Right atrium auricular region (tissue), 2 donors: ENCODE measurements at places on chromosomes 5 and 9. TPM values are rescaled to one million over a fixed set of nuclear protein-coding genes. Genes with fewer than 3 reads are reported as not detected.

DNA sequence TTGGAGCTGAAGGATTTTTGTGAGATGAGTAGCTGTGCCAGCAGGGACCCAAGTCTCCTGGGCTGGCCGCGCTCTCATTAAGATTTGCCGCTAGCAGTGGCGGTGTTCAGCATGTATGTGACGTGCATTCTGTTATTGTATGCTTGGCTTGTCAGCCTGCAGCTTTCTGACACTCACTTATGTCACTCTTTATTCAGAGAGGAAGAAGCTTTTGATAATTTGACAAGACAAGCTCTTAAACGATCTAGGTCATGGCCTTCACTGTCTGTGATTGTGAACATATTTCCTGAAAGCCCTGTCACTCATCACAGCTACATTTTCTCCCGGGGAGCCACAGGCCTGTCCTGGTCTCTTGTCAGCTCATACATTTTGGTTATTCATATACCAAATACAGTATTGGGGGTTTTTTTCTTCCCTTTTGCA is 98.2 kb upstream of the GRHPR start:
- H3K27me3 ChIP-seq, result no peaks in the 10 kb centered on the region
- H3K27ac ChIP-seq, result no peak overlapping the region
- no peaks in the 10 kb centered on the region for H3K4me1 ChIP-seq

DNA sequence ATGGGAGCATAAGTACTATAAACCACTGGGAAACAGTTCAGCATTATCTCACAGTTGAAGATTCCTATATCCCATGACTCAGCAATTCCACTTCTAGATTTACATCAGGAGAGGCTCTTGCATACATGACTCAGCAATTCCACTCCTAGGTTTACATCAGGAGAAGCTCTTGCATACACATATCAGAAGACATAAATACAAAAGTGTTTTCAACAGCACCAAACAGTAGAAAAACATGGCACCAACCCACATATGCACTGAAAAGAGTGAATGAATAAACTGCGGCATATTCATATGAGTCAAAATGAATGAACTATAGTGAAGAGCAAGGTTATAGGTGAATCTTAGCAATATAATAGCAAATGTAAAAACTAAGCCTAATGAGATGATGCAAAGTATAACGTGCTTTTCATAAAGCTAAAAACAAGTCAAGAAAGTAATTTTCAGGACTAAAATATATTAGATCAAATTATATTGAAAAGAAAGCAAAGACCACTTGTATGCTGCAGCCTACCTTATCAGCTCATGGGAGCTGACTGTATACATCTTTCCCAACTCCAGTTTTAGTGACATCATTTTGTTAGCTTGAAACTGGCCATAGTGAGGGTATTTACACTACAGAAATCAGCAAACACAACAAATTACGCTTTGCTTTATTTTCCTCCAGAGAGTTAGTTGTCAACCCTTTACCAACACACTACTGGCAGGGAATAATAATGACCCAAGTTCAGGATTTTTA is 95.8 kb downstream of the ANKRD18B start:
- no peaks in the 10 kb centered on the region for H3K36me3 ChIP-seq
- H3K4me1 ChIP-seq, result no peaks in the 10 kb centered on the region
- DNase-seq, result no peak
- no peaks in the 10 kb centered on the region for H3K27me3 ChIP-seq
- no peak overlapping the region for H3K27ac ChIP-seq

The MAT2B gene
- 47.6 TPM for total RNA-seq

The OTP gene
- not detected for total RNA-seq

DNA sequence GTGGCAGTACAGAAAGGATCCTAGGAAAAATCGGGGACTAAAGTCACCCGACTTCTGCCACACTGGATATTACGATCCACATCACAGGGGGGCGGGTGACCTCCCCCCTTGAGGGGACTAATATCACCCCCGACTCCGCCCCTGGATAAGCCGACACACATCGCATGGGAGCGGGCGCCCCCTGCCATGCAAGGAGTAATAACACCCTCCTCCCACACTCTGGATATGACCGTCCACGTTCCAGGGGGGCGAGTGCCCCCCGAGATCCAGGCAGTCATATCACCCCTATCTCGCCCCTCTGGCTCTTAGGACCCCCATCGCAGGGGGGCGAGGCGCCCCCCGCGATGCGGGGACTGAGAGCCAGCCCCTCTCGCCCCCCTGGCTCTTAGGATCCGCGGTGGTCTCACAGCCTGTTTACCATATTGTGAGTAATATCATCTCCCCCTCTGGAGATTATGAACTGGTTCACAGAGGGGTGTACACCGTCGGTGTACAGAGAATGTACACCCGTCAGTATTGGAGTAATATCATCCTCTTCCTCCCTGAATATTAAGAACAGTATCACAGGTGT is 423.0 kb downstream of the DIRAS2 start:
- no peak overlapping the region for H3K27ac ChIP-seq
- no peaks in the 10 kb centered on the region for H3K36me3 ChIP-seq
- H3K4me3 ChIP-seq, result no peak overlapping the region
- no peaks in the 10 kb centered on the region for H3K4me1 ChIP-seq

- H3K36me3 ChIP-seq, result no peaks in the 10 kb centered on the region
- no peaks in the 10 kb centered on the region for H3K27me3 ChIP-seq
- H3K4me3 ChIP-seq, result no peak overlapping the region
- DNase-seq, result no peak
- H3K27ac ChIP-seq, result no peak overlapping the region
Observed at GRCh38 chr5:62587737-62588136, 9.1 kb downstream of the LRRC70 start.

The TAF1L gene
- total RNA-seq, result not detected

- no peak overlapping the region for H3K4me3 ChIP-seq
- DNase-seq, result peak; percentile 83
- H3K4me1 ChIP-seq, result no peaks in the 10 kb centered on the region
Observed at GRCh38 chr5:74538206-74538661, 102.3 kb downstream of the ENC1 start.
